ENCODE measurements at places on chromosomes 1 and 21.

GRCh38 chr1:19462781-19463503, 22.4 kb downstream of the CAPZB start:
- DNase-seq: no peak

DNA sequence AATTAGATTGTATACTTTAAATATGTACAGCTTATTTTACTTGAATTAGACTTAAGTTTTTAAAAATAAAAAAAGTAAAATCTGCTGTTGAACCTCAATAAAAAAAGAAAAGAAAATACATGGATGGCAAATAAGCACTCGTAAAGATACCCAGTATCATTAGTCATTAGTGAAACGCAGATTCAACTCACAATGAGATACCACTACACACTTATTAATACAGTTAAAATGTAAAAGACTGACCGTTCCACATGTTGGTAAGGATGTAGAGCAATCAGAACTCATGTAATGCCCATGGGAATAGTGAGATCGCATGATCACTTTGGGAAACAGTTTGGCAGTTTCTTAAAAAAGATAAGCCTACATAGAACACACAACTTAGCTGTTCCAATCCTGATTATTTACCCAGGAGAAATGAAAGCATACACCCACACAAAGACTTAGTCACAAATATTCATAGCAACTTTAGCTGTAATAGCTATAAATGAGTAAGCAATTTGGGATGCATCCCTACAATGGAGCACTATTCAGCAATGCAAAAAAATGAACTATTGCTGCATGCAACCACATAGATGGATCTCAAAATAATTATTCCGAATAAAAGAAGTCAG, 7.3 kb downstream of the SH2D1B start:
- DNase-seq: no peak

DNA sequence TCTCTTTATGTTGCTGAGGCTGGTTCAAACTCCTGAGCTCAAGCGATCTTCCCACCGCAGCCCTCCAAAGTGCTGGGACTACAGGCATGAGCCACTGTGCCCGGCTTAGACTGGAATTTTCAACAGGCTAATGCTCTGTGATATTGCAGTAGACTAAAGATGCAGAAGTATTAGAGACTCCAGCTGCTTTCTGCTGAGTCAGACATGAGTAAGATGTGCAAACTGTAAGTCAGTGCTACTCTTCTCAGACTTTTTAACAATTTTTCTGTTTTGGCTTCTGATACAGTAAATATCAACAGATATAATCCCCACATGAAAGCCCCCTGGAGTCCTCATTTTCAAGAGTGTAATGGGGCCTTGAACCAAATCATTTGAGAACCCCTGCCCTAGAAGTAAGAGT, 29.3 kb upstream of the NLRP3 start:
- no peak for DNase-seq

GRCh38 chr1:179776831-179777230, 33.7 kb downstream of the FAM163A start:
- DNase-seq: no peak

- no peak for DNase-seq
These were observed 75.7 kb upstream of the KIAA1614 start for GRCh38 chr1:180837020-180837419.

GRCh38 chr1:182137546-182137945, 76.0 kb upstream of the ZNF648 start:
- DNase-seq: no peak

DNA sequence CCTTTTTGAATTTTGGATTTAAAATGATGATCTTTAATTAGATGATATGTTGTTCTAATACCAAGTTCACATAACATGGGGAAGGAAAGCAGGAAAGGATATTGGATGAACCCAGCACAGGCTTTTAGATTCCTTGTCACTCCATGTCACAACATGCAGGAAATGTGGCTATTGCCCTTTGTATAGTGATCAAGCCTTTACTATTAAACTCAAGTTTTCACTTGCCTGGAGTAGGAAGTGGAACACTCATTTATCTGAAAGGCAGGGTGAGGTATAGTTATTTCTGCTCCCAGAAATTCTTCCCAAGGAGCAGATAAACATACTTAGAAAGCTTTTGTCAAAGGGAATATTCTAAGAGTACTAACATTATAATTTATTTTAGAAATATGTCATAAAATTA, 37.2 kb upstream of the BCAS2 start:
- DNase-seq: no peak

- DNase-seq: no peak
These were observed 18.7 kb upstream of the WARS2 start for GRCh38 chr1:119159111-119159510.

DNA sequence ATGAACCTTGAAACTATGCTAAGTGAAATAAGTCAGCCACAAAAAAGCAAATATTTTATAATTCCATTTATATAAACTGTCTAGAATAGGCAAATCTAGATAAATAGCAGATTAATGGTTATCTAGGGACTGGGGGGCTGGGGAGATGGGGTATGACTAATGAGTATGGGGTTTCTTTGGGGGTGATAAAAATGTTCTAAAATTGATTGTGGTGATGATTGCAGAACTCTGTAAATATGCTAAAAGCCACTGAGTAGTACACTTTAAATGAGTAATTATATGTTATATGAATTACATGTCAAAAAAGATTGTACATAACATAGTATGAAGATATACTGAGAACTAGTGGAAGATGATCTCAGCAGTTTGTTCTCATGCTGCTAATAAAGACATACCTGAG, 675.0 kb downstream of the KIF26B start:
- no peak for DNase-seq

- no peak for DNase-seq
These were observed 2.0 kb downstream of the ARHGEF16 start for GRCh38 chr1:3456449-3456963.

GRCh38 chr1:188188317-188188716, 1359.6 kb downstream of the PLA2G4A start:
- DNase-seq: no peak

All from activated CD8-positive, alpha-beta memory T cell treated with anti-CD3 and anti-CD28 coated beads for 4 hours (primary cell).